ENCODE measurements at places on chromosomes 1 and 21. TPM values are rescaled to one million over a fixed set of nuclear protein-coding genes. Genes with fewer than 3 reads are reported as not detected.

Gene CHML
- 13.5 TPM for polyA plus RNA-seq

Gene MROH7
- polyA plus RNA-seq: 9.3 TPM

Gene KCNQ4
- polyA plus RNA-seq: 5.5 TPM

Gene F13B
- not detected for polyA plus RNA-seq

Gene SIM2
- polyA plus RNA-seq: 3.3 TPM
